ENCODE measurements at places on chromosomes 12 and 14. TPM values are rescaled to one million over a fixed set of nuclear protein-coding genes. Genes with fewer than 3 reads are reported as not detected.

Gene PMEL
- 0.35 TPM for total RNA-seq

DNA sequence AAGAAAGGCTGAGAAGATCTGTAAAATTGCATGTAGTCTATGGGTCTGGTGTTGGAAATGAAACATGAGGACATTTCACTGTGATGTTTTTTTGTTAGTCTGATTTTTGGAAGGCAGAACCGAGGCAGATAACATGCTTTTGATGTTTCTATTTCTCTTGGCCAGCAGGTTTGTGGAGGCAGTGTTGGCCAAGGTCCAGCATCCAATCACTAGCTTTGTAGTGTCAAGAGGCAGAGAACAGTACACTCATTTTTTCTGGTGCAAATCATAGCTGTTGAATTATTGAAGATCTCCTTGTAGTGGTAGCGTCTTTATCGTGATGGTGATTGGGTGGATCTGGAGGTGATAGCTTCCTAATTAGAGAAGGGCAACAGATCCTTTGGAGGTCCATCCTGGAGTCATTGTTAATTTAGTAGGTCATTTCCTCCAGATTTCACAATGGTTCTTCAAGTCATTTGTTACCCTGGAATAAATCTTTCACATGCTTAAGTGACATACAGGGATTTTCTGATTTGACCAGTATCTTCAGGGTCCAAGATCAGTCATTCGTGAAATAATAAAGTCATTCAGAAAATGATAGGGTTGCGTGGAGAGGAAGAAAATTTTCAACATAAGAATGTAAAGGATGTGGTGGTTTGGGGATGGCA is 252.4 kb upstream of the CPNE8 start:
- no peak for DNase-seq

- DNase-seq = peak; percentile 60
Observed at GRCh38 chr14:61646366-61647116, 48.8 kb upstream of the HIF1A start.

DNA sequence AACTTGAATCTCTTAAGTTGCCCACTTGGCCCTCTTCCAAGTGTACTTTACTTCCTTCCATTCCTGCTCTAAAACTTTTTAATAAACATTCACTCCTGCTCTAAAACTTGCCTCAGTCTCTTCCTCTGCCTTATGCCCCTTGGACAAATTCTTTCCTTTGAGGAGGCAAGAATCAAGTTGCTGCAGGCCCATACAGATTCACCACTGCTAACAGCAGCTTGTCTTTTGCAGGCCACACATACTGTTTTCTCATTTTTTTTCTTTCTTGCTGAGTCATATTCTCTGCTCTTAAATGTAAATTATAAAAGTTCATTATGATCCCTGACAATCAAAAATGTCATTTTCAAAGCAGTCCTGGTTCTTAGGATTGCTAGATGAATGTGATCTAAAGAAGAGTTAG is 1820.8 kb upstream of the FLRT2 start:
- DNase-seq = no peak

Gene SLIRP
- 904 TPM for total RNA-seq

- DNase-seq = no peak
Observed at GRCh38 chr12:76288218-76288617, 60.0 kb downstream of the BBS10 start.

- no peak for DNase-seq
Observed at GRCh38 chr12:105832021-105832420, 306.7 kb downstream of the NUAK1 start.

- DNase-seq = no peak
Observed at GRCh38 chr14:105417690-105418121, 1.9 kb upstream of the MTA1 start.

Gene ENTPD5
- total RNA-seq = 11.2 TPM

- peak; percentile 78 for DNase-seq
Observed at GRCh38 chr12:6765634-6766581, at the start of gene PTMS. Gene PTMS, plus strand, starts transcription at chr12:6766363. Its CDS starts 343 bp downstream, at chr12:6766706.

Gene RNF212B
- total RNA-seq = not detected

DNA sequence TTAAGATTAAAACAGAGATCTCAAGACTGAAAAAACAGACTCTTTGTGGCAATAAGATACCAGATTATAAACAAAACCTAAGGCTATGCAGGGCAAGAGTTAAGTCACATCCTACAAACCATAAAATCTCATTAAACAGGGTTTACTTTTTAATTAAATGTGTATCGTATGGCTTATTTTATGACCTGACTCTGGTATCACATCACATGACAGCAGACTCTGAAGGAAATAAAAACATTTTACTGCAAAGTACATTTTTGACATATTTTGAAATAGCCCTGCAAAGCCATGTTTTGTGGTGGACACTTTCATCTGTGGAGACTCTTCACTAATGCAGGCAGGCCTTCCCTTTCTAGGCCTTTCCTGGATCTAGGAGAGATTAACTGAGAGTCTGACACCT is 327.6 kb upstream of the CLEC14A start:
- DNase-seq = no peak

- DNase-seq = peak; percentile 7
Observed at GRCh38 chr14:92122351-92122677, 545 bp downstream of the CPSF2 start.

GRCh38 chr12:32105986-32106516 is 596 bp upstream of the BICD1 start:
- DNase-seq = no peak

DNA sequence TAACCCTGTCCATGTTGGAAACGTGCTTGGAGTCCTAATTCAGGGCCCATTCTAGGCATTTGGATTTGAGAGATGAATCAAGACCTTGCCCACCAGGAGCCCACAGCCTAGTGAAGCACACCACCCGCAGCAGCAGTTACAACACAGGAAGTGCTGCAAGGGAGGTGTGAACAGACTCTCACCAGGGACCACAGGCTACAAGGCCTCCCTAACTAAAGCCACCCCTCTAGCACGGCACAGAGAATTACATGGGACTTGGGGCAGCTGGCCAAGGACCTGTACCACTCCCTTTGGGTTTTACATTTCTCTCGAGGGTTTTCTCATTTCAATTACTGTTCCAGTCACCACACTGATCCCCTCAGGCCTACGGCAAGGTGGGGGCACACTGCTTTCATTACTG is 49.5 kb upstream of the FOXN3 start:
- no peak for DNase-seq

GRCh38 chr12:84696908-84697540 is 215.6 kb downstream of the SLC6A15 start:
- DNase-seq = no peak

- DNase-seq = no peak
Observed at GRCh38 chr14:25049568-25050268, at the start of gene STXBP6. Gene STXBP6, minus strand, starts transcription at chr14:25050147. Its CDS starts 75,329 bp downstream, at chr14:24974818.

Gene RERGL
- total RNA-seq = not detected

Gene LRP1-AS
- total RNA-seq = not detected

Gene OASL
- 7.6 TPM for total RNA-seq

- DNase-seq = peak; percentile 89
Observed at GRCh38 chr12:84502907-84503787, 409.5 kb downstream of the SLC6A15 start.

Gene IGF1
- total RNA-seq = not detected

Data from PC-3 (cell line).